ENCODE measurements at places on chromosomes 1 and 21.

DNA sequence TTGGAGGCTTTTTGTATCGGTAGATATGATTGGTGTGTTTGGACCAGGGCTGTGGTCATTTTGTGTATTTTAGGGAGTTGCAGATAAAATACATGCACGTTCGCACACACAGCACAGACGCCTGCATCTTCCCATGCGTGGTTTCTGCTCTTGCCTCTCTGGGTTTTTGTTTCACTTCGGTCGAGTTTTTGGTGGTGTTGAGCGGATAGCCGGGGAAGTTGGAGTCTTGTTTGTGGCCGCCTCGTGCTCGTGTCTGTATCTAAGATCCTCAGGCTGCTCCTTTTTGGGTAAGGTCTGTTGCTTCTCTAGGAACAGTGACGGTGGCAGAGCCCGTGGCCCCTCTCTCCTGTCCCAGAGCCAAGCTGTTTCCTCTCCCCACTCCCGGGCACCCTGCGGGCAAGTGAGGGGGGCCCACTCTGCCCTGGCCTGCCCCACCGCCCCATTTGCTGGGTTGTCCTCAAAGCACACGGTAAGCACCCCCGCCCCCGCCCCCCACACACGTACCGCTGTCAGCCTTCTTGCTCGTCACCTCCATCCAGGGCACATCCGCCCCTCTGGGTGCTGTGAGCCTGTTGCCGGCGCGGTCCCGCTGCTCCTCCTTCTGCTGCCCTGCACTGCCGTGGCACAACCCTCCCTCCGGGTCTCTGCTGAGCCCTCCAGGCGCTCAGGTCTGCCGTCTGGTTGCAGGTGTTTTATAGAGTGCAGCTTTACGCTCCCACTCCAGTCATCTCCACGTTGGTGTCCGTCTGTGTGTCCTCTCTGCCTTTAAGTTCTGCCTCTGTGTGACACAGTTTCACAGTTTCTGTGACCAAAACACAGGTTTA, 51.9 kb downstream of the AGPAT3 start:
- DNase-seq, result no peak

DNA sequence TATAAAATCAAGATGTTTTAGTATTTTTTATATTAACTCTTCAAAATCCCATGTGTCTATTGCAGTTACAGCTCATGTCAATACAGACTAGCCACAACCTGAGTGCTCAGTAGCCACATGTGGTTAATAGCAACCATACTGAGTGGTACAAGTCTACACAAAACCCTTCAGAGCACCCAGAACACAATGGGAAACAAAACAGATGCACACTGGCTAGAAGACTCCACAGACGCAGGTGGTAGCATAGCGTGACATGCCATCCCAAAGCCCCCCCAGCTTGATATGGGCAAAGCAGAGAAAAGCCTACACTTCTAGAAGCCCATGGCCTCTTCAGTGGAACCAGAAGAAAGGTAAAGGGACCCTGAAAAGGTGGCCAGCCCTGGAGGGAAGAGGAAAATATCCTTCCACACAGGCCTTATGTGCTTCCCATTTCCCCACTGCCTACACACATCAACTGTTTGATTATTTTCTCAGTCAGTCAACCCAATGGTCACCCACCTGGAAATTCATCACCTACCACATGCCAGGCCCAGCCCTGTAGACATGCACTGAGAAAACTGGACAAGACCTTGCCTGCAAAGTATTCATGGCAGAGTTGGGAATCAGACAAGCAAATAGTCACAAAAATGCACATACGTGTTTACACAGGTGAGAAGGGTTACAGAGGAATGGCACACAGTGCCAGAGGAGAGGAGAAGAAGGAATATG, 175.0 kb downstream of the VAV3 start:
- DNase-seq, result no peak

- no peak for DNase-seq
Measured at GRCh38 chr1:95497566-95497965, 263.6 kb downstream of the RWDD3 start.

DNA sequence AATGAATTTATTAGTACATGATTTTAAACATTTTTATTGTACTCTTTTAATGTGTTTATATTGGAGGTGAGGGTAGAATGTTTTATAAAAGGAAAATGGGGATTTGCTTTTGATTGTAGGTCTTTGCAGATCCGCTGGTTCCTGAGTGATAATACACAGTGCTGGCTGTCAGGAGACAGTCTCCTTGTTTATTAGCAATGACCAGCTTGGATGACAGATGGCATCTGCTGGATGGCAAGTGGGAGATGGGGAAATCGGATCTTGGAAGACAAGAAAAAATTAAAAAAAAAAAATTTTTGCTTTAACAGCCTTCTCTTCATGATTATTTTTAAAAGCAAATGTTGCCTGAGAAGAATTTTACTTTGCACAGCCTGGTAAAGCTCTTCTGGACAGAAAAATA, 4.4 kb upstream of the PHTF1 start:
- DNase-seq, result no peak

- no peak for DNase-seq
Measured at GRCh38 chr1:89821322-89822108, 683 bp downstream of the LRRC8D start.

GRCh38 chr1:172976222-172977041, 74.3 kb downstream of the TNFSF18 start:
- peak; percentile 77 for DNase-seq

GRCh38 chr1:206464456-206464964, 5.8 kb upstream of the IKBKE start:
- DNase-seq, result peak; percentile 91

- no peak for DNase-seq
Measured at GRCh38 chr21:31838586-31839355, 34.0 kb upstream of the HUNK start.

GRCh38 chr1:214251354-214251753, 29.6 kb upstream of the SMYD2 start:
- no peak for DNase-seq

GRCh38 chr1:157758018-157758417, 18.9 kb downstream of the FCRL2 start:
- no peak for DNase-seq

GRCh38 chr1:85307987-85308832, 31.8 kb upstream of the BCL10 start:
- peak; percentile 73 for DNase-seq

DNA sequence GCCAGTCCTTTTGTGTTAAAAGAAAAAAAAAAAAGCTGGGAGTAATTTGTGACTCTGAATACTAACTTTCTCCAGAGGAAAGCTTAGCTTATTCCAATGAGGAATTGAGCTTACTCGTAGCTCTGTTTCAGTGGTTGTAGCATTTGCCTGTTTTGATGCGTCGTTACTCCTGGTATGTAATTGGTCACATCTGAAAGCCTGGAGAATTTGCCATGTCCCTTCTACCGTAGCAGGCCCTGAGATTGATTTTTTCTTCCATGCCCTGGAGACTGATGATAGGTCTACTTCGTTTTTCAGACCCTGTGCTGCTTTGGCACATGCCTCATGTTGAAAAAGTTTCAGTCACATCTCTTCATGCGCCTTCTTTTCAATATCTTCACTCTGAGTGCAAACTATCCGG, 1103.0 kb downstream of the PLA2G4A start:
- no peak for DNase-seq

GRCh38 chr1:44549510-44549909, 124.8 kb downstream of the TMEM53 start:
- DNase-seq, result no peak

DNA sequence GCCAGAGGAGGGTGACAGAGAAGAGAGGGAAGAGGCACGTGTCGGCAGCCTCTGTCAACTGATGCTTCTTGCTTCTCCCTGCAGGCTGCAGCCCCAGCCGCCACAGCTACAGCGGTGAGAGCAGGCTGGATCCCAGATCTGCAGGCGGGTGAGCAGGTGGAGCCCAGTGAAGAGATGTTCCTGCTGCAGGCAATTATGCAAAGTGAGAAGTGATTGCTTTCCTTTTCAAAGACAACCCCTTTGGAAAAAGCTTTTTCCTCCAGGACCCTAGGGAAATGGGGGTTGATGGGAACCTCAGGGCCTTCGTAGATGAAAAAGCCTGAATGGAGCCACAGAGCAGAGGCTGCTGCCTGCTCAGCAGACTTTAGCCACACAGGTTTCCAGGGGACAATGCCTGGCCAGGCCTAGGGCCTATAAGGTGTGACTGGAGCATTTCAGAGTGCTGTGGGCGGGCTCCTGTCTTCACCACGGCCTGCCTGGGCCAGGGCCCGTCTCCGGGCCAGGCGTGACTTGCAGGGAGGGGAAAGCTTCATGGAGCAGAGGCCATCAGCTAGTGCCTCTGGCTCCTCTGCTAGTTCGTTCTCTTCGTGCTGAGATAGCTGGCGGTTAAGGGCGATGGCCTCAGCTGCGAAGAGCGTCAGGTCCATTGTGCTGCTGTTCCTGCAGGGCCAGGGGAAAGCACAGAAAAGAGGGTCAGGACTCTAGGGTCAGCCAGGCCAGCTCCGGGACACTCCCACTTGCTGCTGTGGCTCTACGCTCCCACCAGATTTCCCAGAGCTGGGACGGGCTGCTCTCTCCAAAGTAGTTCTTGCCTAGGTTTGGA, 6.9 kb upstream of the KNCN start:
- no peak for DNase-seq

GRCh38 chr1:19240673-19241538, 10.4 kb downstream of the EMC1 start:
- peak; percentile 60 for DNase-seq

GRCh38 chr1:38760562-38760961, 99.0 kb downstream of the RRAGC start:
- no peak for DNase-seq

DNA sequence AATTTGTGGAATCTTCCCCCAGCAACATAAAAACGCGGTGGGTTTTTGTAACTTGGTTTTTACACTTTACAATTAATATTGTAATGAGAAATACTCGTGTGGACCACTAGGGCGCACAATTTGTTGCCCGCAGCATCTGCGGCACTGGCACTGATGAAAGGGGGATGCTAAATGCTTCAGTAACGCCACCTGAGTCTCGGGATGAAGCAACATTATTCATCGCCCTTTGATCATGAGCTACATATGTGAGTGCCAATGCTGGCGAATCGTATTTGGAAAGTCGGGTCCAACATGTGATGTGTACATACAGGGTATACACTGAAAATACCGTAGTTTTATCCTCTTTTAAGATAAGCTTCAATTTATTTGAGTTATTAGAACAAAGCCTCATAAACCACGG, 34.2 kb upstream of the COX20 start:
- DNase-seq, result peak; percentile 17

DNA sequence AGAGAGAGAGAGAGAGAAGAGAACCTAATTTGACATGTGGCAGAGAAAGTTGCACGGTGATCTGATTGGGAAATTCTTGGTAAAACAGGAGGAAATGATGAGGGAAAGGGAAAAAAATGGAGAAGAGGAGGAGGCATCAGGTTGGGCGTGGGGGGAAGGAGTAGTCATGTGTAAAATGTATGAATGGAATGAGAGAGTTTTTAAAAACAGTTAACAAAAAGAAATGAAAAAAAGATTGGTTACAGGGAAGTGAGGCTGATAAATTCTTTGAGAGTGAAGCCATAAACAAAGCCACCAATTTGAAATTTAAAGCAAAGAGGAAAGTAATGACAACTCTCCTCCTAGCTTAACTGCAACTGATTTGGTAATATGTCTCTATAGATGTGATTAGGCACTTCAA, 409.2 kb downstream of the USH2A start:
- no peak for DNase-seq

GRCh38 chr1:10402729-10403274, 3.9 kb downstream of the PGD start:
- DNase-seq, result no peak

DNA sequence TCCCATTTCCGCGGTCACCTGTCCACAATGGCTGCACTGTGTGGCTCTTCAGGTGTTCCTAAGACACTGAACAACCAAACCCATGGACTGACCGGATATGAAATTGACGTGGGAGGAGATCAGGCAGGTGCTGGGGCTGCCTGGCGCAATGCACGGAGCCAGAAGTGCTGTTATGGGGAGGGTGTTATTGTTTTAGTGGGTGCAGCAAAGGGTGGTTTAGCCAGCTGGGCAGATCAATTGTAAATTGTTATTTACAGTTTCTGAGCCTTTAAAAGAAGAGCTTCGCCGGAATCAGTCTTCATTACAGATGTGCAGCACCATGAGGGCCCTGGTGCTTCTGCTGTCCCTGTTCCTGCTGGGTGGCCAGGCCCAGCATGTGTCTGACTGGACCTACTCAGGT, at the start of gene CA6:
Gene CA6, plus strand, starts transcription at position 301 of the 400 bp plus-strand sequence. Its CDS starts 19 bp downstream, at position 320.
- no peak for DNase-seq

GRCh38 chr1:15132965-15133364, 20.6 kb upstream of the TMEM51 start:
- no peak for DNase-seq

DNA sequence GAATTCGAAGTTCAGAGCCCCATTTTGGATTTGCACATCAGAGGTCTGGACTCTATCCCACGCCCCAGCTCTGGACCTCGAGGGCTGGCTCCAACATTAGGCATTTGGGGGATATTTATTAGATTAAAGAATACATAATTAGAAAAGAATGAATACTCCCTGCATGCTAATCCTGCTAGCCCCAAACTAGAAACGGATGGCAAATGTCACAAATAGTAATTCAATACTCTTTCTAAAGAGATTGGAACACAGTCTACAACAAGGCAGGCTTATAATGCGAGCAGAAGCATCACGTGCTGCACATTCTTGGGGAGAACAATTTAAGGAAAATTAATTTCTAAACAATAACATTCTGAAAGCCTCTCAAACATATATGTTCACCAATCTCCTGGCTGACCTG, 27.7 kb upstream of the RAP1A start:
- no peak for DNase-seq

GRCh38 chr21:45833414-45833813, 148.2 kb upstream of the COL6A1 start:
- no peak for DNase-seq

- DNase-seq, result no peak
Measured at GRCh38 chr21:15005391-15005790, 59.4 kb downstream of the NRIP1 start.

DNA sequence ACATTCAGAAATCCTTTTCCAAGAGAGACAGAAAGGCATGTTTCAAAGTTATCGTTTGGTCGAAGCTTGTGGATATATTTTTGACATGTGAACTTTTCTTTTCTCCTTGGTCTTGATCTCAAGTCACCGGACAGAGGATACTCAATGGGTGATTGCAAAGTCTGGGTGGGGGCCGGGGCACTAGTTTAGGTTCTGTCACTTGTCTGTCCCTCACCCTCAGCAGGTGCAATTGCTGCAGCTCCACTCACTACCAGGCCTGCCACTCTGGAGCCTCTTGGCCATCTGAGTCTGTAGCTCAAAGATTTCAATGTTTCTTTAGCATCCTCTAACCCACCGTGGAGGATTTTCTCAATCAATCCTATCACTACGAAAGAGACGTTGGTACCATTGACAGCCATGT, 246.0 kb upstream of the C1orf174 start:
- no peak for DNase-seq

DNA sequence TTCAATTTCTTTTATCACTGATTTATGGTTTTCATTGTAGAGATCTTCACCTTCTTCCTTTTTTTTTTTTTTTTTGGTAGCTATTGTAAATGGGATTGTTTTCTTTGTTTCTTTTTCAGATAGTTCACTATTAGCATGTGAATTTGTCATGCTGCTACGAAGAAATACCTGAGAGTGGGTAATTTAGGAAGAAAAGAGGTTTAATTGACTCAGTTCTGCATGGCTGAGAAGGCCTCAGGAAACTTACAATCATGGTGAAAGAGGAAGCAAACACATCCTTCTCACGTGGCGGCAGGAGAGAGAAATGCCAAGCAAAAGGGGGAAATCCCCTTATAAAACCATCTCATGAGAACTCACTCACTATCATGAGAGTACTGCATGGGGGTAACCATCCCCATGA, 66.4 kb downstream of the DAB1 start:
- no peak for DNase-seq

All from fibroblast of the conjunctiva (primary cell).